ENCODE measurements at places on chromosomes 5 and 9.

- H3K27me3 ChIP-seq: no peaks in the 10 kb centered on the region
- H3K4me3 ChIP-seq: no peak overlapping the region
- H3K36me3 ChIP-seq: no peaks in the 10 kb centered on the region
- no peak for DNase-seq
- H3K27ac ChIP-seq: no peak overlapping the region
These were observed 27.9 kb downstream of the TMEM215 start for GRCh38 chr9:32811246-32811645.

- H3K36me3 ChIP-seq: no peaks in the 10 kb centered on the region
- no peak overlapping the region for H3K27ac ChIP-seq
- H3K27me3 ChIP-seq: no peaks in the 10 kb centered on the region
- no peak for DNase-seq
- no peaks in the 10 kb centered on the region for H3K4me1 ChIP-seq
These were observed 185.4 kb downstream of the PHF2 start for GRCh38 chr9:93761822-93762221.

- no peak overlapping the region for H3K4me3 ChIP-seq
- peaks cover 6% of the 10 kb centered on the region for H3K4me1 ChIP-seq
- no peaks in the 10 kb centered on the region for H3K27me3 ChIP-seq
These were observed 17.0 kb downstream of the CAMK2A start for GRCh38 chr5:150272531-150272930.

DNA sequence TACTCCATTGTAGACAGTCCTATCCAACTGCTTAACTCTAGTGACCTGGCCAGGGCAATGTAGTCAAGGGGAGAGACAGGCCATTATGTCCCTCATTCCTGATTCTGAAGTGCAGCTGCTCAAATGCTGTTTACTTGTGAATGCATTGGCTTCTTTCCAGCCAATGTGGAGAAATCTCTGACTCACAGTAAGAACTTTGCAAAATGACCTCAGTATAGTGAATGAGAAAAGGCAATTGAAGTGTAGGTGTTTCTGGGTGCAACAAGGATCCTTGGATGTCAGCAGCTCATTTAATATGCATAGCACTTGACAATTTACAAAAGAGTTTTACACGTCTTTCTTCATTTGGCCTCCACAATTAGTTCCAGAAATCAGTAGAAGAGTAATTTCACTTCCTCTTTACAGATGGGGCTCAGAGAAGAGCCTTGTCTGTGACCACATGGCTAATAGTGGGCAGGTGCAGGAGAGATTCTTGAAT, 367.2 kb downstream of the OSTF1 start:
- peaks cover 53% of the 10 kb centered on the region for H3K4me1 ChIP-seq
- H3K27ac ChIP-seq: no peak overlapping the region
- no peaks in the 10 kb centered on the region for H3K36me3 ChIP-seq
- no peaks in the 10 kb centered on the region for H3K27me3 ChIP-seq

GRCh38 chr5:56352808-56353590, 119.9 kb upstream of the ANKRD55 start:
- no peaks in the 10 kb centered on the region for H3K27me3 ChIP-seq
- no peak overlapping the region for H3K27ac ChIP-seq
- no peak overlapping the region for H3K4me3 ChIP-seq
- H3K4me1 ChIP-seq: peaks cover 38% of the 10 kb centered on the region
- no peaks in the 10 kb centered on the region for H3K36me3 ChIP-seq

DNA sequence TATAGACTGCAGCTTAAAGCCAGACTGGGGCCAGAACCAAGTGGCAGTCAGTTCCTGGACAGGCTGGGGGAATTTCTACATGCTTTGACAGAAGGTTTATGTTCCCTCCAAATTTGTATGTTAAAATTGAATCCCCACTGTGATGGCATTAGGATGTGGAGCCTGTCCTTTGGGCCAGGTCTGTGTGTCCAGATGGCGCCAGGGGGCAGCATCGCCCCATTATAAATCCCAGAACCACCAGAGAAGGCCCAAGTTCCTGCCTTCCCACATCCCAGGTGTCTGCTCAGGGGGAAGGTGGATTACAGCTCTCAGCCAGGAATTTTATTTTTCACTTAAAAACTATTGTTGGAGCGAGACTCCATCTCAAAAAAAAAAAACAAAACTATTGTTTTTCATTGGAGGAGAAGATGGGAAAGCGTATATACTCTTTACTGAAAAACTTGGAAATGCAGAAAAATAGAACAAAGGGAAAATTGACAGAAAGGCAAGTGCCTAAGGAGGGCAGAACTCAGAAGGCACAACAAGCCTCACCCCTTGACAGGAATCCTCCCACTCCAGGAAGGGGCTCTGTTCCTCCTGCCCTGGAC, 5.0 kb downstream of the IL3 start:
- no peak overlapping the region for H3K4me3 ChIP-seq
- H3K27ac ChIP-seq: no peak overlapping the region

DNA sequence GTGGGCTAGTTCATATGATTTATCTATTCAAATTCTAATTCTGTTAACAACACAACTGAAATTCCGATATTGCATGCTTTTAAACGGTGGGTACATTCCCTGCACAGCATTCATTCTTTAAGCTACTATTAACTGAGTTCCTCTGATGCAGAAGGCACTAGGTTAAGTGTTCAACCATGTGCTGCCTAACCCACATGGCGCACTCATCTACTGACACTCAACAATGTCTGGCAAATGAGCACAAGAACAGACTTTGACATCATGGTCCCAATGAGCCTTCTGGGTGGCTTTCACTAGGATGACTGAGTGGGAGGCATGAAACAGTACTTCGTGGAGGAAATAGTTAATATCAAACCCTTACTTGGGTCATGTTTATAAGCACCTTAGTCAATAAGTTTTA, 10.2 kb downstream of the NREP start:
- no peaks in the 10 kb centered on the region for H3K27me3 ChIP-seq
- peaks cover 94% of the 10 kb centered on the region for H3K4me1 ChIP-seq
- DNase-seq: no peak
- H3K36me3 ChIP-seq: peaks cover 43% of the 10 kb centered on the region

- peaks cover 18% of the 10 kb centered on the region for H3K36me3 ChIP-seq
- peak overlapping the region; percentile 97 for H3K27ac ChIP-seq
- peaks cover 48% of the 10 kb centered on the region for H3K4me1 ChIP-seq
These were observed 467 bp downstream of the C9orf78 start for GRCh38 chr9:129834489-129835127.

GRCh38 chr5:126536874-126537273, 58.1 kb downstream of the ALDH7A1 start:
- H3K27ac ChIP-seq: peak overlapping the region; percentile 97
- no peaks in the 10 kb centered on the region for H3K27me3 ChIP-seq
- no peak overlapping the region for H3K4me3 ChIP-seq

DNA sequence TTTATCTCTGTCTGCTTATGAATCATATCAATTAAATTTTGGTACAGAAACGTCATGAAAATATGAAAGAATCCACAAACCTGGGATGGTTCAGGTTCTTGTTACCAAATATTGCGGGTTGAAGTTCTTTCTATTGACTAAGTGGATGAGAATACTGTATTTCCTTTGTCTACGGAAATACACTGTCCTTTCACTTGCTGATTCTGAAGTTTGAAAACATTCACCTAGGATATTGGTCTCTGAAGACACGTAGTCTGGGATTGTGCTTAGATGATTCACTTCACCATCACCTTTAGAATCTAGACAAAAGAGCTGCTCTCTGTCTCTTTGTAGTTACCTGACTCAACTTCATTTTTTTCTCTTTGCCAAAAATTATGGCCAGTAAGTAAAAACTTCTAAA, 222.4 kb downstream of the FBN2 start:
- H3K27ac ChIP-seq: peak overlapping the region; percentile 50
- H3K4me1 ChIP-seq: no peaks in the 10 kb centered on the region
- H3K36me3 ChIP-seq: peaks cover 69% of the 10 kb centered on the region
- no peak for DNase-seq

DNA sequence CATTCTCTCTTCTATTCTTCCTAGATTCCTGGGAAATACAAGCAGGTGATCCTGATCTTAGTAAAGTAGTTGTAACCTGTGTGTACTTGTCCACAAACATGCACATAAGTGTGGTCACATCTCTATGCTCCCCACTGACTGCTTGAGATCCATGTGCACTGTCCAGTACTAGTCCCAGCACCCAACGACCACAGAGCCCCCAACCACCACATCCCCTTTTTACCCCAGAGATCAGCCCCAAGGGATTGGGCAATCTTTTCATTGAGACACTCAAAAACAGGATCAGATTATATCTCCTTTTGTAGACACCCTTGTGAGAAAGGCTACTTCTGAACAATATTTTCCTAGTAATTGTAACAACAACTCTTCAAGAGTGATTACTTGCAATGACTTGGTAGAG, 240.6 kb downstream of the ACTL7B start:
- no peak for DNase-seq
- no peak overlapping the region for H3K4me3 ChIP-seq
- H3K27me3 ChIP-seq: peaks cover 29% of the 10 kb centered on the region
- H3K27ac ChIP-seq: no peak overlapping the region
- H3K4me1 ChIP-seq: peaks cover 2% of the 10 kb centered on the region

DNA sequence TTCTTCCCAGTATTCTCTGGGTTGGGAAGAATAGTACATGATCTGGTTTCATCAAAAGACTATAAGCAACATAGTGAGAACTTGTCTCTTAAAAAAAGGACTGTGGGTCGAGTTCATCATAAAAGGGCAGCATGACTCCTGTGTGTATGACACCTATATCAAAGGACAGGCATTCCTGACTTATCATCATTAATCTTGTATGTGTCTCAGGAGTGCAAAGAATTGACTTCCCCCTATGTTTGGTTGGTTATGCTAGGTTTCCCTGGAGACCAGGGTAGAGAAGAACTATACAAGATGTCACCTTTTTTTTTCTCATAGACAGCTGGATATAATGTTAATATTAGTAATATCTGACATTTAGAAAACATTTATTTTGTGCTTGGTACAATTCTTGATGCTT, 173.1 kb upstream of the ANKRD55 start:
- H3K27ac ChIP-seq: no peak overlapping the region
- no peaks in the 10 kb centered on the region for H3K36me3 ChIP-seq
- DNase-seq: no peak

GRCh38 chr5:107607671-107608345, 62.9 kb downstream of the EFNA5 start:
- H3K4me1 ChIP-seq: peaks cover 15% of the 10 kb centered on the region
- no peaks in the 10 kb centered on the region for H3K27me3 ChIP-seq
- no peaks in the 10 kb centered on the region for H3K36me3 ChIP-seq
- no peak for DNase-seq
- no peak overlapping the region for H3K27ac ChIP-seq
- H3K4me3 ChIP-seq: no peak overlapping the region

- H3K4me1 ChIP-seq: no peaks in the 10 kb centered on the region
- no peaks in the 10 kb centered on the region for H3K36me3 ChIP-seq
These were observed 115.9 kb upstream of the MINAR2 start for GRCh38 chr5:129631961-129632360.

DNA sequence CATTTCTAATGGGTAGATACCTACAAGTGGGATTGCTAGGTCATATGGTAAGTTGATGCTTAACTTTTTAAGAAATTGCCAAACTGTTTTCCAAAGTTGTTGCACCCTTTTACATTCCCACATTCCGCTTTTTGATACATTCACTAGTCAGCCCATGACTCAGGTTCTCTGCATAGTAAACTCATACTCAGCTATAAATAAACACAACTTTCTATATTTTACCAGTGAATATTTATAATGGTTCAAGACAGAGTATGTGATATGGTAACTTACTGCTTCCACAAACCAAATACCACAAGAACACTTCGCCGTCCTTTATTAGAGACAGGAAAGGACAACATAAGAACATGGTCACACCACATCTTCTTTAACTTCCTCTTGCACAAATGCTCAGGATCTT, 54.0 kb downstream of the PLPP1 start:
- no peak overlapping the region for H3K4me3 ChIP-seq
- peaks cover 19% of the 10 kb centered on the region for H3K4me1 ChIP-seq
- peak overlapping the region; percentile 70 for H3K27ac ChIP-seq

DNA sequence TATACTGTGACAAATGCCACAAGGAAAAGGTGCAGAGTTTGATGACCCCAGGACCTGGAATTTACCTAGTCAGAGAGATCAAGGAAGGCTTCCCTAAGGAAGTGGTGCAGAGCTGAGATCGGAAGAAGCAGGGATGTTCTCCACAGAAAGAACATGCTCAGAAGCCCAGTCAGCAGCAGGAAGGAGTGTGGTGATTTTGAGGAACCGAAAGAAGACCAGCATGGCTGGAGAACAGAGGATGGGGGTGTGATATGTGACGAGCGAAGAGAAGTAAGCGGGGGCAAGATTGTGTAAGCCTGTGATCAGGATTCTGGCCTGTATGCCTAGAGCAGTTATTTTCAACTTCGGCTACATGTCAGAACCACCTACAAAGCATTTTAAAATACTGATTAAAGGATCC, 18.7 kb upstream of the PIK3R1 start:
- no peak for DNase-seq
- no peaks in the 10 kb centered on the region for H3K36me3 ChIP-seq
- peaks cover 21% of the 10 kb centered on the region for H3K4me1 ChIP-seq
- peaks cover 7% of the 10 kb centered on the region for H3K27me3 ChIP-seq

DNA sequence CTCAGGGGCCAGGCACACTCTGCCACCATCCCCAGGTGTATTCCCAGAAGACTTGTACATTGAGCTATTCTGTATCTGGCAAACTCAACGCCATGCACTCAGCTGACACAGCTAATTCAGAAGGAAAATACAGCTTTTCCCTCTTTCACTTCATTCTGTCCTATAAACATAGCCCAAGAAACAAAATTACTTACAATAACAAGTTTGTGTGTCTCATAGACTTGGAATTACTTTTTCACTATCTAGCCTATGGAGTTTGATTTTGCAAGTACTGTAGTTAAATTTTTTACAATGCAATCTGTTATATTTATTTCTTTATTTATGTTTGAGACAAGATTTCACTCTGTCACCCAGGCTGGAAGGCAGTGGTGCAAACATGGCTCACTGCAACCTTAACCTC, 125.1 kb upstream of the KLF9 start:
- H3K27ac ChIP-seq: peak overlapping the region; percentile 8
- no peak overlapping the region for H3K4me3 ChIP-seq
- no peak for DNase-seq
- no peaks in the 10 kb centered on the region for H3K36me3 ChIP-seq
- no peaks in the 10 kb centered on the region for H3K27me3 ChIP-seq

GRCh38 chr5:140055152-140055551, 12.1 kb upstream of the NRG2 start:
- H3K4me3 ChIP-seq: no peak overlapping the region
- H3K36me3 ChIP-seq: no peaks in the 10 kb centered on the region
- DNase-seq: no peak
- peaks cover 17% of the 10 kb centered on the region for H3K27me3 ChIP-seq
- no peaks in the 10 kb centered on the region for H3K4me1 ChIP-seq

DNA sequence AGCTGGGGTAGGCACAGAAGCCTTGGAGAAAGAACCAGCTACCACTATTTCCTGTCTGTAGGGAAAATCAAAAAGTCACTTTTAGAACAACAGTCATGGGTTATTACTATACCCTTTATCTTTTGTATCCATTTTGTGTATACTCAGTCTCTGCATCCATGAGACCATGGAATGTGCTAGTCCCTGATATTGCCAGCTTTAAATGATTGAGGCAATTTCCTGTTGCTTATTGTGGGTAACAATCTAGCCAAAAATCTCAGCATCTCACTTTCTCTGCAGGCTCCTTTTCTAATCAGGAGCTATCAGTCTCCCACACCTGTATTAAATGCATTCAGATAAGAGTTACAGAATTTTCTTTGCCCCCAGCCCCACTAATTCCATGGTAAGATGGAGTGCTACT, 968 bp upstream of the KDM3B start:
- no peaks in the 10 kb centered on the region for H3K27me3 ChIP-seq
- DNase-seq: no peak
- H3K4me1 ChIP-seq: peaks cover 35% of the 10 kb centered on the region
- H3K36me3 ChIP-seq: peaks cover 27% of the 10 kb centered on the region
- peak overlapping the region; percentile 76 for H3K27ac ChIP-seq
- H3K4me3 ChIP-seq: peak overlapping the region; percentile 63

- H3K4me1 ChIP-seq: no peaks in the 10 kb centered on the region
- H3K4me3 ChIP-seq: no peak overlapping the region
- H3K36me3 ChIP-seq: peaks cover 49% of the 10 kb centered on the region
- no peak overlapping the region for H3K27ac ChIP-seq
These were observed 38.7 kb downstream of the DYNC2I2 start for GRCh38 chr9:128617943-128618342.

All from osteocyte (in vitro differentiated cells).